ENCODE measurements at places on chromosomes 7 and 10. TPM values are rescaled to one million over a fixed set of nuclear protein-coding genes. Genes with fewer than 3 reads are reported as not detected.

Gene NPC1L1
- total RNA-seq = not detected

Gene SPDYE3
- total RNA-seq = not detected

Gene PLCE1
- 15.6 TPM for total RNA-seq

Gene SPDYE8
- total RNA-seq = not detected

Gene GRID1
- total RNA-seq = 28.1 TPM

DNA sequence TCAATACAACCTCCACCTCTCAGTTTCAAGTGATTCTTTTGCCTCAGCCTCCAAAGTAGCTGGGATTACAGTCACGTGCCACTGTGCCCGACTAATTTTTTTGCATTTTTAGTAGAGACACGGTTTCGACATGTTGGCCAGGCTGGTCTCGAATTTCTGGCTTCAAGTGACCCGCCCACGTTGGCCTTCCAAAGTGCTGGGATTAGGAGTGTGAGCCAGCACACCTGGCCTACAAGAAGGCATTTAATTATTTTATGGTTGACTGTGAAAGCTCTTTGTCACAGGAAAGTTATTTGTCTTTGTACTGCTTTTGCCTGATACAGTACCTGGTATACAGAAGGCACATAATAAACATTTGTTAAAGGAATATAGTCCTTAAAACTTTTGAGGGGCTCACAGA, 12.9 kb downstream of the MYOZ1 start:
- DNase-seq = no peak

DNA sequence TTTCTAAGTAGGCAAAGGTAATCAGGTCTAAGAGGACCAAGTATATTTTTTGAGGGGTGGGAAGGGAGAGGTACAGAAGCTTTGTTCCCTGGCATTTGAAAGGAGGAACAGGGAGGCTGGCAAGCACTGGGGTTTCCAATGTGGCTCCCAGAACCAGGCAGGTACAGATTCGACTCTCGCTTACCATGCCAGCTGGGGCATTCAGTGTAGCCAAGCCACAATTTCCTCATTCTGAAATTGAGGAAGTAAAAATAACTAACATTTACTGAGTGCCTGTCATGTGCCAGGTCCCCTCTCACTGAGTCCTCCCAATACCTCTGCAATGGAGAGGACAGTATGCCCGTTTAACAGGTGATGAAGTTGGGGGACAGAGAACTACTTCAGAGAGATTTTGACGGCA, 45.9 kb upstream of the BET1 start:
- DNase-seq = no peak

DNA sequence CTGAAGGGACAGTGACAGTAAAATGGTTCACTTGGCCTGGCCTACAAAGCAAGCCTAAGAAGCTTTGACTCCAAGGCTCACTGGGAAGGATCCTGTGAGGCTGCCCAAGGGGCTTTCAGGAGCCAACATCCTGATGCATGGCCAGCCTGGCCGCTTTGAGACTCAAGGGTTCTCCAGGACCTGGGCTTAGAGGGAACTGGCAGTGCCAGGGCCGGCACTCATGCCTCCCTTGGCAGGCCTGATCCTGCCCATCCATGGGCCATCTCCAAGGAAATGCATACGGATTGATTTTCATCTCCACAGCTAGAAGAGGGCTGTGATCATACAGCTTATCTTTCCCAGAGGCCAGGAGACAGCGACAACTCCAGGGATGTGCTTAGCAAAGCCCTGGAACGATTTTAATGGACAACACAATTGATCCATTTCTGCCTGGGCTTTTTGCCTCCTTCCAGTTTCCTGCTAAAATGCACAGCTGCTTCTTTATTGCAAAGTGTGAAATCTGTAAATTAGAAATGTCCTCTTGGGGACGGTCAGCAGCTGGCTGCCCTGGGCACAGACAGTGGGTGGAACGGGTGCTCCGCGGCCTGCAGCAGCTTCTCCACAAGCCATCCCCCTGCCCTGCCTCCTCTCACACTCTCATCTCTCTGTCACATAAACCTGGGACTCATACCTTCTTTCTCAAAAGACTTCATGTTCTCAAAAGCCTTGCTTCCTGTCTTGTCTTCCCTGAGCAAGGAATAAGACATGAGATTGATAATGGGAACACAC, 288.5 kb downstream of the GRID1 start:
- no peak for DNase-seq

DNA sequence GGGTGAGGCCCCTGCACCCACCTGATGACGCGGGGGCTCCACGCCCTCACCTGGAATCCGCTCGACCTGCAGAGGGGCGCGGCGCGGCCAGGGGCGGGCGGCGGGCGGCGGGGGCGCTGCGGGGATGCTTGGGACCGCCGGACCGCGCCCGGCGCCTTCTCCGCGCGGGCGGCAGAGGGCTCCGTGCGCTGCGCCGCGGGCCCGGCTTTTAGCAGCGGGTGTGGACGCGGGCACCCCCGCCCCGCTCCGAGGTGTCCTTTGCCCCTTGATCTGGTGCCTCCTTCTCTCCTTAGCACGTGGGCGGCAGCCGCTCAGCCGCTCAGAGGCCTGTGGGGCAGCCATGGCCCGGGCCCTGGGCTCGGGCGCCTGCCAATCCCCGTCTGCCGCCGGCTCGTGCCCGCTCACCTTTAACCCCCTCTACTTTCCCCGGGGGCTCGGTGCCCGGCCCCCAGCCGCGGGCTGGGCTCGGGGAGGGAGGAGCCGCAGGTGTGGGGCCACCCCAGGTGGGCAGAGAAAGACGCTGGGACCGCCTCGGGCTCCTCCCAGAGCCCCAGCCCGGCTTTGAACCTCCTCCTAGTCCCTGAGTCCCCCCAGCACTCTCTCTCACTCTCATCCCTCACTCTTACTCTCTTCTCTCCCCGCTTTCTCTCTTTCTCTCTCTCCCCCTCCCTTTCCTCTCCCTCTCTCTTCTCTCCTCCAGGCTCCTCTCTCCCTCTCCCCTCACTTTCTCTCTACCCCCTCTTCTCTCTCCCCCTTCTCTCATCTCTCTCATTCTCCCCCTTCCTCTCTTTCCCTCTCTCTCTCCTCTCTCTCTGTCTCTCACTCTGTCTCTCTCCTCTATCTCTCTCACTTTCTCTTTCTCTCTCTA, 19.7 kb upstream of the VPS37D start:
- peak; percentile 30 for DNase-seq

DNA sequence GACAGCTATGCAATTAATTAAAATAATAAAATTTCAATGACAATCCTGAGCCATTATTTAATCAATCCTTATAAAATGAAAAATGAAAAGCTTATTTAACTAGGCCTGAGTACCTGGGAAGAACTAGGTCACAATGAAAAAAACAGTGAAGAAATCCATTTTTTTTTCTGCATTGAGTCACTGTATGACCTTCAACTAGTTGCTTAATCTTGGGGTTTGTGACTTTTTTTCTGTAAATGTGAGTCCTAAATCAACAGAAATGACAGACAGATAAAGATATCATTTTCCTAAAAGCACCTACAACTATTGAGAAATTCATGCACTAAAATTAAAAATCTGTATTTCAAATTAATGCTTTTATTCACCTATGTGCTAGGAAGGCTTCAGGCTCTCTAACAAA, 96.8 kb downstream of the TMEM26 start:
- DNase-seq = no peak

DNA sequence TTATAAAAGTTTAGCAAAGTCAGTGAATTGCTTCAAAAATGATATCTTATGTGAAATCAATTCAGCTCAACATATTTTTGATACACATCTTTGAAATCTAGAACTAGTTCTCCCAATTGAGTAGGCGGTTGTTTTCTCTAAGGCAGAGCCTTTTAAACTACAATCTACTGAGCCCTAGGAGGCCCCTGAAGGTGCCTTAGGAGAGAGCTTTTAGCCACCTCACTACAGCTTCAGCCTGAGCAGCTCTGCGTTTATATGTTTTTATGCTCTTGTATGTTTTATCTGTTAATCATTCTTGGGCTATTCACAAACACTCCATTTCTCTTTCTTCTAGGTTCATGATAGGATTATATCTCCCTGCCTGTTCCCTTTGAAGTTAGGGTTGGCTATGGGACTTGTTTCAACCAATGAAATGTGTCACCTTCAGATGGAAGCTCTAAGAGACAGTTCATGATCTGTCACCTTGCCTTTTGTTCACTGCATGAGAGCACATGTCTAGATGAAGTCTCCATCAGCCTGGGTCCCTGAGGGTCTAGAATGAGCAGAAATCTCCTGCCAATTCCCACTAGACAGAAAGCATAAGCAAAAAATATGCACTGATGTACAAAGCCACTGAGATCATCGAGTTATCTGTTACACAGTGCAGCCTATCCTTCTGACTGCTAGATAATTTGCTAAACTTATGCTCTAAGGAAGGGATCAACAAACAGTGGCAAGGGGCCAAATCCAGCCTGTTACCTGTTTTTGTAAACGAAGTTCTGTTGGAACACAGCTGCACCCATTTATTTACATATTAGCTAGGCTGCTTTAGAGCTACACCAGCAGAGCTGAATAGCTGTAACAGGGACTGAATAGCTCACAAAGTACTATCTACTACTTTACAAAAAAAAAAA, 128.5 kb upstream of the CDK1 start:
- DNase-seq = peak; percentile 60

- DNase-seq = no peak
Observed at GRCh38 chr10:54666192-54666591, 134.8 kb downstream of the PCDH15 start.

GRCh38 chr10:36367362-36367761, 725.3 kb upstream of the FZD8 start:
- no peak for DNase-seq

DNA sequence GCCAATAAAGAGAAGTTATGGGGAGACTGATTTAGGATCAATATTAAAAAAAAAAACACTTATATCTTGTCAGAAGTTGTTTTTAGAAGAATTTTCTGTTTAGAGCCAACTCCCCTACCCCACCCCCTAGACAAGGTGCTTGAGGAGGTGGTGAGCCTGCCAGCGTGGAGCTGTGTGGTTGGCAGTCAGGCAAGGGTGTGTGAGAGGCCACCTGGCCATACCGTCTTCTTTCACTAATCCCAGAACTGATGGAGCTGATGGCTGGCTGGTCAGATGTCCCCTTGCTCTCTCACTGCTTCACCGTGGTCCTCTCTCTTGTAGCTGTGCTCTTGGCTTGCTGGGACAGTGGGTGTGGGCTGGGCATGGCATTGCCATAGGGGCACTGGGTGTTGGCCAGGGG, 34.3 kb downstream of the NACAD start:
- DNase-seq = no peak

- DNase-seq = no peak
Observed at GRCh38 chr7:38312821-38313220, 39.4 kb upstream of the TARP start.

GRCh38 chr7:150942001-150942590, 36.0 kb downstream of the KCNH2 start:
- no peak for DNase-seq

DNA sequence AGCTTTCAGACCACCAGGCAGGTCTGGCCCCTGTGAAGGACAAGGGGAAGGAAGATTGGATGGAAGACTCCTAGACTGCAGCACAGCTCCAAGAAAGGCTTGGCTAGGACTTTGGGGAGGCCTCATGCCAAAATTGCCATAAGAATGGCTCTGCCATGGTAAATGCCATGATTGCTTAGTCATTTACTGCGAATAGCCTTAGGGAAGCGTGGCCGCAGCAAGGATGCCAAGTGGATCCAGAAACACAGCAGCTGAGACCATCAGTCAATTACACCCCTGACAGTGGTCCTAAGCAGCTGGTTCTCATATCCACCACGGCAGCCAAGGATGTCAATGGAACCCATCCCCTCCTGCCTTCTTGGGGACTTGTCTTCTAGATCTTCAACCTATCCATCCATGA, 88.2 kb upstream of the AUTS2 start:
- DNase-seq = no peak
